D721Med (cell line): ENCODE measurements at places on chromosomes 1 and 21.

DNA sequence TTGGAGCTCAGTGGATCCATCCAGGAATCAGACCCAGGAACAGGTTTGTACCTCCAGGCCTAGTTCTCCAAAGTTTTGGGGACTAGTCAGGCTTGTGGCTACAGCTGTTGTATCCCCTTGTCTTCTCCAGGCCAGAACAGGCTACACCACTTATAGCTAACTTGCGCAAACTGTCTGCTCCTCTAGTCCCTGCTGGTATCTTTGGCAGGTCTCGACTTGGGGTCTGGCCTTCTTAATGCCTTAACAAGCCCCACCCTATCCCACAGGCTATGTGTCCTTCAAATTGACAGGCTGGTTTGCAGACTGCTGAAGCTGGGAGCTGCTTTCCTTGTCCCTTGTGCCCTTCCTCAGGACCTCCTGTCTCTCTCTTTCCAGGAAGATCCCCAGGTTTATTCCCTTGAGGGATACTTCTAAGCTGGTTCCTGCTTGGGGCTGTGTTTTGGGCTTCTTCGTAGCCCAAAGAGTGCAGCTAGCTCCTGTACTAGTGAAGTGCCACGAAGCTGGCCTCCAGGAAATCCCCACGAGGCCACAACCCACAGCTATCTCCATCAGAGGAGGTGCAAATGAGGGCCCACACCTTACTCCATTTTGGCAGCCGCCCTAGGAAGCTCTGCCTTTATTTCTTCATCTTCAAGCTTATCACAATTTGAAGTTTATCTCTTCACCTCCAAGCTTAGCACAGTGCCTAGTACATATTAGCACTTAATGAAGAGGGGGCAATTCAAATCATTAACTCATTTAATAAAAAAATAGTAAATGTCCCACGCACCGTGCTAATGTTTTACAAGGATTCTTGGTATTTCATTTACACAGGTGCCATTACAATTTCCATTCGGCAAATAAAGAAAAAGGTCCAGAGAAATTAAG is 683 bp upstream of the DMAP1 start:
- DNase-seq = no peak

GRCh38 chr1:170676628-170677027 is 12.7 kb downstream of the PRRX1 start:
- DNase-seq = no peak

DNA sequence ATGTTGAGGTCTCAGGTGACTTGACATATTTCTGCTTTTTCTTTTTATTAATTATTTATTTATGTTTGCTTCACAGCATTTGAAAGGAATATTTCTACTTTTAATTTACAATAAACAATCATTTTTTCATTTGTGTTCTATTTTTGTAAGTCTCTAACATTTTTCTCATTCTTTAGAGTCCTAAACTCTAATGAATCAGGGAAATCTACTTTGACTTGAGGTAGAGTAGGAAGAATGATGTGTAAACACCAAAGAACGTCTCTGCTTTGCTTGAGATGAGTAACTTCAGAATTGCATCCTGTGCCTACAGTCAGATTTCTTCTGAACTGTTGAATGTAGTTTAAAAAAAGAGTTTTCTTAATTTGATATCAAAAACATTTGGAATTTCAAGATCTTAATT is 65.2 kb downstream of the CNST start:
- DNase-seq = no peak

- no peak for DNase-seq
These were observed 35.1 kb downstream of the LRRC38 start for GRCh38 chr1:13478692-13479091.

DNA sequence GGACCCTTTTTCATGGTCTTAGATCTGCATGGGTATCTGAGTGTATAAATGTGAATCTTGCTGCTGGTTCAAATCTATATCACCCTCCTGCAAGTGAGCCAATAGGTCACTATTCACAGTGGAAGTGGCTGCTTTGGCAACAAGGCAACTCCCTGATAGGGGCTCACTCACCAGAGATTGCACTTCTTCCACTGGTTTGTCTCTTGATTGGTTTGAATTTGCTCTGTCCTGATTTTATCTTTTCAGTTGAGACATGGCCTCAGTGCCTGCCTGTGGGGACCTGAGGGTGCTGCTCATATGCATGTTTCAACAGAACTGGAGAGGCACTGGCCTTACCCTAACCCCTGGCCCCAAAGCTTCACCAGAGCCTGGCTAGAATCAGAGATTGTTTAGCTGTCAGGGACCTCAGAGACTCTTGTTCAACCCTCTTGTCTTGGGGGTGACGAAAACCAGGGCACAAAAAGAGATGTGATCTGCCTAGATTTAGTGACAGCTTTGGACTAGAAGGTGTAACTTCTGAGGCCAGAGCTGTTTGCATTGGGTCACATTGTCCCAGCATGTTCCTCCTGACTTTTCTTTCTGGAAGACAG is 16.9 kb downstream of the AVPR1B start:
- DNase-seq = no peak

- DNase-seq = no peak
These were observed 60.5 kb downstream of the TOR1AIP2 start for GRCh38 chr1:179817056-179817455.

- no peak for DNase-seq
These were observed 2.3 kb downstream of the DYRK3 start for GRCh38 chr1:206637605-206638004.

GRCh38 chr1:57157818-57158603 is 192.2 kb upstream of the C8B start:
- no peak for DNase-seq

DNA sequence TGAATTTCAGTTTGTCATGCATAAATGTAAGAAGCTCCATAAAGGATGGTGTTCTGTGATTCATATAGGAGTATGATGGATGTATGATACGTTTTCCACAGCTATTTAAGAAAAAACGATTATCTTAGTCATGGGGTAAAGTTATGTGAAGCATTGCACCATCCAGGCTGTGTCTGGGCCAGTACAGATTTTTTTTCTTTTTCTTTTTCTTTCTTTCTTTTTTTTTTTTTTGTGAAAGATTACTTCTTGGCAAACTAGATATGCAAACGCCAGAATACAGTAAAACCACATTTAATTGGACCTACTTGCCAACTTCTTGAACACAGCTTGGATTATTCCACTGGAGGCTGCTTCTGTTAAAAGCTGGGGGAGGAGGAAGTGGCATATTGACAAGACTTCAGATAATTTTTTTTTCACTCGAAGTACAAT is 14.9 kb downstream of the ZBTB18 start:
- DNase-seq = no peak

DNA sequence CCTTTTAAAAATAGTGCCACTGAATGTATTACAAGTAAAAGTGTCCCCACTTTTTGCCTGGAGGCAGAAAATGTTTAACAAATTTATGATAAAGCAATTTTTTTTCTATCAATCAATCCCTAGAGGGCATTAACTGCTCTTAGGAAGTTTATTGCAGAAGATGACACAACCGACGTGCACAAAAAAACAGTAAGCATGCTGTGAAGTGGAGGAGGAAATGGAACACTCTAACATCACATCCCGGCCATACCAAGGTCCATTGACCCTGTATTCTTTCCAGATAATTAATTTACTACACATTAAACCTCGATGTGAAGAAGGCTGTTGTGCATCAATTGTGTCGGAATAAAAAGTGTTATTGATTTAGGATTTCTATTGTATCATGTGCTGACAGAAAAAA is 264.9 kb upstream of the NR5A2 start:
- no peak for DNase-seq
